ENCODE measurements at places on chromosomes 7 and 10. TPM values are rescaled to one million over a fixed set of nuclear protein-coding genes. Genes with fewer than 3 reads are reported as not detected.

Gene RBM20
- 0.17 TPM for polyA plus RNA-seq

Gene AKR1C3
- polyA plus RNA-seq = 7.8 TPM

Gene FFAR4
- polyA plus RNA-seq = 0.78 TPM

Gene OLAH
- polyA plus RNA-seq = not detected

Gene AKR1C2
- 2.1 TPM for polyA plus RNA-seq

Gene GNAI1
- 37.4 TPM for polyA plus RNA-seq

Gene SUMF2
- 140 TPM for polyA plus RNA-seq

Gene ICA1
- 70.3 TPM for polyA plus RNA-seq

Gene NXPH1
- 5.5 TPM for polyA plus RNA-seq
